ENCODE measurements at places on chromosomes 12 and 14. TPM values are rescaled to one million over a fixed set of nuclear protein-coding genes. Genes with fewer than 3 reads are reported as not detected.

DNA sequence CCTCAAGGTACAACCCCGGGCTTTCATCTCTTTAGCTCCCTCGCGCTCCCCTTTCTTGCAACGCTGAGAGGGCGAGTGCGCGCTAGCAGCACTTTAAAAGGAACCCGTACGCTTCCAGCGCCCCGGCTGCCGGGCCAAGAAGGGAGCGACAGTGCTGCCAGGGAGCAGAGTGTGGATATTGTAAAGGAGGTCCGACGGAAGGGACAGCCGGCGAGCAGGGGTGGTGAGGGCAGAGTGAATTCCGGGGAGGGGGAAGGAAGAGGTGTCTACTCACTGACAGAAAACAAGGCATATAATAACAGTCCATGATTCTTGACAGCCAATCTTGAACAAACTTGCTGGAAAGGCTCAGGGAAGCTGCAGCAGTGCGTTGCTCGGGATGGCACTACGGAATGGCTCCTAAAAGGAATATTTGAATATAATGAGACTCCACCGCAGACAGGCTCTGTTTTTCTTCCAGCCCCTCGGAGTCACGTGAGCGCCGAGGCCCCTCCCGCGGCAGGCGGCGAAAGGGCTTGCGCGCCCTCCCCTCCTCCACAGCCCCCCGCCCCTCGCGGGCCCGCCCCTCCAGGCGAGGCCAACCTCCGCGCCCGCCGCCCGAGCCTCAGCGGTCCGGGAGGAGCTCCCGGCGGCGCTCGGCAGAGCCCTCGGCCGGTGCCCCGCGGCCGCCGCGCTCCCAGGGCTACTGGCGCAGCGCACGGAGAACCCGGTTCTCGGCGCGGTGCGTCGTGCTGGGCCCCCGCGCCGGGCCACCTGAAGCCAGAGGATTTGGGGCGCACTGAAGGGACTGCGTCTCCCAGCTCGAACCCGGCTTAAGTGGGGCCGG, 3.4 kb downstream of the BMP4 start:
- H3K4me1 ChIP-seq = peaks cover 31% of the 10 kb centered on the region
- peaks cover 75% of the 10 kb centered on the region for H3K27me3 ChIP-seq
- peak overlapping the region; percentile 91 for H3K27ac ChIP-seq
- peak overlapping the region; percentile 61 for H3K4me3 ChIP-seq
- H3K36me3 ChIP-seq = no peaks in the 10 kb centered on the region

GRCh38 chr14:105502446-105503295, 11.6 kb downstream of the TEDC1 start:
- peaks cover 18% of the 10 kb centered on the region for H3K36me3 ChIP-seq
- H3K27ac ChIP-seq = no peak overlapping the region
- no peak overlapping the region for H3K4me3 ChIP-seq
- H3K4me1 ChIP-seq = no peaks in the 10 kb centered on the region
- peak; percentile 64 for DNase-seq

GRCh38 chr14:52429451-52429850, 115.3 kb downstream of the PTGER2 start:
- no peak overlapping the region for H3K27ac ChIP-seq
- no peaks in the 10 kb centered on the region for H3K36me3 ChIP-seq
- no peaks in the 10 kb centered on the region for H3K27me3 ChIP-seq
- H3K4me3 ChIP-seq = no peak overlapping the region

DNA sequence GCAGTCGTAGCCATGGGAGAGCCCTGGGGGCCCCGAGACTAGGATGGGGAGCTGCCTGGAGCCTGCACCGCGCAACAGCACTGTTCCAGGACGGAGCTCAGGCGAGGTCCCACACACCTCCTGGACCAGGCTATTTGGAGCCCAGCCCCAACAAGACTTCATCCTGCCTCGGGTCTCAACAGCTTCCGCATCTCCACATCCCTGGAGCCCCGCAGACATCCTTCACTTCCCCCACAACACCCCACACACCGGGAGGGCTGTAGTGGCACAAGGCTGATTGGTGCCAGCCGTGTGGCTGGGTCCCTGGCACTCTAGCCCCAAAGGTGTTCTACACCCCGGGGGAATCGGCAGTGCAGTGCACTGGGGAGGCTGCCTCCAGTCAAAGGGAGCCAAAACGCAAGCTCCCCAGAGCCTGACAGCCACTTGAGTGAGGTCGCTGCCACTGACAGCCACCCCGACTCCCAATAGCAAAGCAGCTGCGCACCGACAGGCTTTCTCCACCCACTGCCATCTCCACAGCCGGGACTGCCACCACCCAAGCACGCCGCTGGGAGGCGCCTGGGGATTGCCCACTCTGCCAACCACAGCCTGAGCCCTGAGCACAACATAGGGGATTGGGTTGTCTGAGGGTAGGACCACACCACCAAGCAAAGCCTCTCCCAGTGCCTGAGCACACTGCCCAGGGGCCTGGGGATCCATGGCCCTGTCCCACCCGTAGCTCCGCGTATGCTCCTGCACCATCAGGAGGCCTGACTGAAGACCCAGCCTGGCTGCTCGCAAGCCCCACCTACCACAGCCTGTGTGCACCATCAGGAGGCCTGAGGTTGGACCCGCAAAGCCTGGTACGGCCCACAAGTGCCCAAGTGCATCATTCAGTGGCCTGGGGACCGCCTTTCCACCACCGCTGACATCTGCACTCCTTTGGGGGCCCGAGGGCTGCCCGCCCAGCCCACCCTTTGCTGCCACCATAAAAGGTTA, 13.2 kb upstream of the KLRF1 start:
- DNase-seq = peak; percentile 98
- peak overlapping the region; percentile 13 for H3K4me3 ChIP-seq
- no peaks in the 10 kb centered on the region for H3K4me1 ChIP-seq
- no peaks in the 10 kb centered on the region for H3K36me3 ChIP-seq
- no peaks in the 10 kb centered on the region for H3K27me3 ChIP-seq

Gene TIMELESS
- polyA plus RNA-seq = 33.3 TPM

Gene FOXN4
- polyA plus RNA-seq = 2.0 TPM
